Aorta (tissue), 5 donors: ENCODE measurements at places on chromosomes 7 and 10. TPM values are rescaled to one million over a fixed set of nuclear protein-coding genes. Genes with fewer than 3 reads are reported as not detected.

The MSS51 gene
- total RNA-seq, result 6.3 TPM

DNA sequence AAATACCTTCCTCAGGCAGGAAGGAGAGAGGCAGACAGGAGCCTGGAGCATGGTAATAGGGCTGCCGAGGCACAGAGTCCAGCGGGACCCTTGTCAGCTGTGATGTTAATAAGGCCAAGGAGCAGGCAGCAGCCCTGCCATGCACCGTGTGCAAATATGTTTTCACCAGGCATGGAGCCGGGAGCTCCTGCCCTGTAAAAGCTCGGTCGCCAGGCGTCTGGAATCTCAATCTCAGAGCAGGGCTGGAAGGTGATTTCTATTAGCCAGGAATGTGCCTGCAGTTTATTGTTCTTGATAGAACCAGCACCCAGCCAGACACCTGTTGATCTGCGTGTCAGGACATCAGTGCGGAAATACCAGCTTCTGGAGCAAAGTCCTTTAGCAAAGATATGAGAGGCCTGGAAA lies 469.8 kb downstream of the GLRX3 start:
- no peak for DNase-seq

DNA sequence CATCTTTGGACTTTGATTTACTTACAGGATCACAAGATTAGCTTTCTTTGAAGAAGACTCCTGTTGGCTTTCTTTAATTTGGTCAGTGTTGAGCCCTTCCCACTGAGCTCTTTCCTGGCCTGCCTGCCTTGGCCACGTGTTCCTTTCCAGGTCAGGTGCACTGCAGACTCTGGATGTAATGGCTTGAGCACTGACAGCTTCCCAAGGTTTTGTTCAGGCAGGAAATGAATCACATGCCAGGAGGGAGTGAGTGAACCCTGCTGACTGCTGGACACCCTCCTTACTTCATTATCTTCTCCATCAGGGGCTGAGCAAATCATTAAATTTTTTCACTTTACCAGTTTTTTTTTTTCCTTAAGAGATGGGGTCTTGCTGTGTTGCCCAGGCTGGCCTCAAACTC lies 29.8 kb downstream of the SNX10 start:
- no peak for DNase-seq

DNA sequence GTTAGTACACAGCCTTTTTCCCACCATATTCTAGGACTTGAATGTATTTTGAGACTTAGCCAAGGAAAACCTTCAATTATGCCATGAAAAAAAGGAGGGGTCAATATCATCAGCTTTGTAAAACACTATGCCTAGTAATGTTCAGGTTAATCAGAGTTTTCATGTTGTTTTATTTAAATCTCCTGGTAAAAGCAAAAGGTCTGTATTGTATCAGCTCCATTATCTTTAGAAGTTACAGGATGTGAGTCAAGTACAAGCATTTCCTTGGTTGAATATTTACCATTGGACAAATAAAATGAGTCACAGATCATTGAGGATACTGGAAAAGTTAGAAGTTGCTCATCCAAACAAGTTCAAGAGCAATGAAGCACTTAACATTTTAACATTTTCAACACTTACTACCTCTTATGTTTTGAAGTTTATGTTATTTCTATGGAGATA lies 89.9 kb upstream of the CAPZA2 start:
- DNase-seq, result no peak

DNA sequence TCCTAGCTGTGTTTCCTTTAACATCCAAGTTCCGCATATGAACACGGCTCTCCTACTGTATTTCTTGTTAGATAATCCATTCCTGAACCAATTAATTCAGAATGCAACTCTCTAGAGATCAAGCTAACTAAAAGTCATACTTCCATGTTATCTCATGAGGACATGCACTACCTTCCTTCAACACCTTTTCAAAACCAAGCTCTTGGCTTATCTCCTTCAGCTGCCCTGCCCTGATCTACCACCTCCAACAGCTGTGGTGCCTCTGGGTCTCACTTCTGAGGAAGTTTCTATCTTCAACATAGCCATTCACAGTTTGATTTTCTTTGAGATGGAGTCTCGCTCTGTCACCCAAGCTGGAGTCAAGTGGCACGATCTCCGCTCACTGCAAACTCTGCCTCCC lies 109.5 kb downstream of the IDE start:
- DNase-seq, result no peak

The LIPA gene
- total RNA-seq, result 55.5 TPM

- no peak for DNase-seq
Observed at GRCh38 chr7:151166629-151167196, 781 bp downstream of the GBX1 start.

DNA sequence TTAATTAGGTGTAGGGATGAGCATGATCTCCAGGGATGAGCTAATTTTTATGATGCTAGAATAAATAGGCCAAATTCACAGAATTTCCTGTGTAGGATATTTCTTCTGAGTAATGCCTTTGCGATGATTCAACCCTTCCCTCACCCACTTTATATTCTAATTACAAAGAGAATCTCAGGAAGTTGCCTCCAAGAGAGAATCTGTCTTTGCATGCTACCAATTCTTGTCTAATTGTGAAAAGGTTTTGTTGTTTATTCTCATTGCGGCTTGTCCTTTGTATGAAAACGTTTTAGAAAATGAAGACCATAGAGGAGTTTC lies 6.3 kb downstream of the C7orf57 start:
- no peak for DNase-seq

The PON1 gene
- not detected for total RNA-seq

DNA sequence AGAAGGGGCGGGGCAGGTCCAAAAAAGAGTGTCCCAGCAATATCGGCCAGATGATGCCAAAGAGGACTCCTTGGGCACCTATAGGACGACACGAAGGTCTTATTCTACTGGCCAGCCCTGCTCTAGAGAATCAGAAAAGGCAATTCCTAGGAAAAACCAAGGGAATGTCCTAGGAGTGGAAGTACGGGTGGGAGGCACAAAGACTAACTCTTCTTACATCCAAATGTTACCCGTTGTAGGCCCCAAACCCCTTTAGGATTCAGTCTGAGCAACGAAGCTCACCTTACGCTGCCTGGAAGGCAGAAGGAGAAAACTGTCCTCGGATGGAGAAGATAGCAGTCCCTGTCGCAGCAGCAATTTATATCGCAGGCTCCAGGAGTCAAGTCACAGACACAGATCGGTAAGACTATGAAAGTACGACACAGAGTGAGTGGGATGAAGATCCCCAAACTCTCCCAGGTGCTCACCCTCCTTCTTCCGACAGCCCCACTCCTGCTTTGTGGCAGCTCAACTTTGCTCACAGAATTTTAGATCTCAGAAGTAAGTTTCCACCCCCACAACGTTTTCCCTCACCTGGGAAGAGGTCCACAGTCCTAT lies 558 bp downstream of the TCTN3 start:
- no peak for DNase-seq

DNA sequence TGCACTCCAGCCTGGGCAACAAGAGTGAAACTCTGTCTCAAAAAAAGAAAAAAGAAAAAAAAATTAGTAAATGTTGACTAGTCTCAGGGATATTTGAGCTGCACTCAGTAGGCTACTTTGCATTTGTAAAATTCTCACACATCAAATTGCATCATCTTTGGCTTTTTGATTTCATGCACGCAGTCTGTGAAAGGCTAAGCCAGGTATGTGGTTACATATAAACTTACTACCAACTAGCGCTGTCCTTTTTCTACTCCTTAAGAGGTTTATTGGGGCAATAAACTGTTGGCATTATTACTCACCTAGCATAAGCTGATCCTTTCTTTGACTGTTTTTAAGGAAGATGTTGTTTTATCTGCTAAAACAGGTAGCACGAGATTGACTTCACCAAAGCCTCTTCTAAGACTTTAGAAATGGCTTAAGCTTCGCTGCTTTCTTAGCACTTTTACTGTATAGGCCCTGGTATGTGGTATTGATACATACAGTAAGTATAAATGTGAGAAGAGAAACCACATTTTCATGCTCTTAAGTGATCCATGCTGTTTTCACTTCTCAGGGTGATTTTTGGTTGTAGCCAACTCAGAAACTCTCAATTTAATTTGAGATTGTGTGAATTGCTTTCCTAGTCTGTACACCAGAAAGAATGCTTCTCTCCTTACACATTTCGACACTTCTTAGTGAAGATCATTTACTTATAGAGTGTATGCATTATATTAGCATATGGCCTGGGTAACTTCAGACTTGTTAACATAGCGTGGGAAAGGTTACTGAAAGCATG lies 323.9 kb downstream of the AUTS2 start:
- DNase-seq, result no peak

The MMRN2 gene
- 50.5 TPM for total RNA-seq

The FKBP9 gene
- total RNA-seq, result 122 TPM

GRCh38 chr7:132778761-132779160 lies 202.5 kb upstream of the PLXNA4 start:
- no peak for DNase-seq

DNA sequence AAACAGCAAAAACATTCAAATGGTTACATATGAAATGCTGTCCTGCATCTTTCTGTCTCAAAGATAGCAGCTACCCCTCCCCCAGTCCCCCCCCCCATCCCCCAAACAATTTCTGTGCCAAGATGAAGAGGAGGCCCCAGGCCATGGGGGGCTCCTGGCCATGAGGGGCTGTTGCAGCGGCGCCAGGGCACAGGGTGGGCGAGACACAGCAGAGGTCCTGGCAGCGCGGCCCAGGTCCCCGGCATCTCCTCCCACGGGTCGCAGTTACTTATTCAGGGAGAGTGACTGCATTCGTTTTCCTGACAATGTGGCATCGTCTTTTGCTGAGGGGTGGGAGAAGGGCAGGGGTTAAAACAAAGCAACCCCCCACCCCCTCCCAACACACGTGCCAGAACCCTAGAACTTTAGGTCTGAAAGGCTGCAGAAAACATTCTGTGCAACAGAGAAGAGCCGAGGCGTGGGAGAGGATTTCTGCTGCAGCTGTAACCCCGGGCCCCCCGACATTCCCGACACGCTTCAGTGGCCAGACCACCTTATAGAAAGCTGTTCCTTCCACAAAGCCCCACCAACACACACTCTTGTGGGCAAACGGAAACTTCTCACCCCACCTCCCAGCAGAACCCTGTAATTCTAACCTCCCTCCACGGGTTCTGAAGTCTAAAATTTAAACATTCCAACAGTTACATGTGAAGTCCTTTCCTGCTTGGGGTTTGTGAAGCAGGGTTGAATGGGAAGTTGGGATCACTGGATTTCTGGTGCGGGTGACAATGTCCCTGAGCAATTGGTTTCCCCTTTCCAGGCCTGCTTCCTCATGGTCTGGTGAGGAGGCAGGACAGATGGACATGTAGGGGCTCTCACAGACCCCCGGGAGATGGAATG lies 11.7 kb downstream of the PDAP1 start:
- no peak for DNase-seq

The CDHR3 gene
- total RNA-seq, result 5.1 TPM

DNA sequence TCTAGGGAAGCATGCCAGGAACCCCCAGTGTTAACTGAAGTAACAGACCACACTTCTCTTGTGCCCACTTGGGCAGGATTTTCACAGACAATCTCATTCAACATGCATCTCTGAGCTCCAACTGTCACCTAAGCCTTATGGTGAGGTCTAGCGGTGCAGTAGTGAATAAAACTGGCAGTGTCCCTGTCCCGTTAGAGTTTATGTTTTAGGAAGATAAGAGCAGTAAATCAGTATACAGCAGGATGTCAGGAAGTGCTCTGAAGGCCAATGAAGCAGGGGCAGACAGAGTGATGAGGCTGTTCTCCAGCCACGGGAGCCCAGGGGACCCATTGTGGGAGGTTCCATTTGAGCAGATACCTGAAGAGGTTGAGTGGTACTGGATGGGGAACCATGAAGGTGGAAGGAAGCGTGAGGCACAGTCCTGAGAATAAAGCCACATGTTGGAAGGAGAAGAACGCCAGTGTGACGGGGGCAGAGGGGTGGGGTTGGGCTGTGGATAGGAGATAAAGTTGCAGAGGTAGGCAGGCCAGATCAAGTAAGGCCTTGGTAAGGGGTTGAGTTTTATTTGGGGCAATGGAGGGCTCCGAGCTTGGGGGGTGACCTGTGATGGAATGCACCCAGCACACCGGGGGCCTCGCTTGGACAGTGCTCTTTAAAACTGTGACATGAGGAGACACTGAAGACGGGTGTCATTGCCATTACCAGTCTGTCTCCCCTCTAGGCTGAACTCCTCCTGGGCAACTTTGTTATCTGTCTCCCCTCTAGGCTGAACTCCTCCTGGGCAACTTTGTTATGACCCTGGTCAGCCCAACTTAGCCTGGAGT lies 6.6 kb downstream of the GDF10 start:
- DNase-seq, result no peak

GRCh38 chr10:50504389-50504788 lies 119.4 kb downstream of the SGMS1 start:
- DNase-seq, result no peak

GRCh38 chr7:20083781-20084180 lies 133.4 kb downstream of the MACC1 start:
- DNase-seq, result no peak

- no peak for DNase-seq
Observed at GRCh38 chr10:99393683-99394082, 36.7 kb downstream of the GOT1 start.

- no peak for DNase-seq
Observed at GRCh38 chr7:3436746-3437145, 135.7 kb downstream of the SDK1 start.

- DNase-seq, result no peak
Observed at GRCh38 chr7:117600911-117601310, 121.1 kb downstream of the CFTR start.

DNA sequence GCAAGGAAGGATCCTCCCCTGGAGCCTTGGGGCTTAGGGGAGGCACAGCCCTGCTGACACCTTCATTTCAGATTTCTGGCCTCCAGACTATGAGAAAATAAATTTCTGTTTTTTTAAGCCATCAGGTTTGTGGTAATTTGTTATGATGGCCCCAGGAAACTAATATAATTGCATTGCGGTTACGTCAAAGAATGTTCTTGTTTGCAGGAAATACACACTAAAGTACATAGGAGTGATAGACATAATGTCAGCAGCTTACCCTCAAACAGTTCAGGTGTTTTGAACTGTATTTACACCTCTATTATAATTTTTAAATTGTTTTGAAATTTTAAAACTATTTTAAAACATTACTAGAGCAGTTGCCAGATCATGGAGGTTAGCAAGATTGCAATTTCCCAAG lies 12.6 kb upstream of the FHIP2A start:
- DNase-seq, result no peak

DNA sequence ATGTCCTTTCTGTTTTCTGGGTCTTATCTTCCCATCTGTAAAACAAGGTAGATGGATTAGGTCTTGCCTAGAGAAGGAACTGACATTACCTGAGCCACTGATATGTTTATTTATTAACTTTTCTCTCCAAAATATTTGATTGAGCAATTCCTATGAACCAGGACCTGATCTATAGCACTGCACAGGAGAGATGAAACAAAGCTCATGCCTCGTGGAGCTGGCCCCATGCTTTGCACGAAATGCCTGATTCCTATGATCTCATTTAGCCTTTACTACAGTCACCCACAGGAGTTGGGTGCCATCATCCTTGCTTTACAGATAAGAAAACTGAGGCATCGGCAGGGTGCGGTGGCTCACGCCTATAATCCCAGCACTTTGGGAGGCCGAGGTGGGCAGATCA lies 48.2 kb upstream of the ZMIZ1 start:
- DNase-seq, result no peak

The C7orf57 gene
- total RNA-seq, result not detected

The IFIT2 gene
- total RNA-seq, result 4.6 TPM
